ENCODE measurements at places on chromosomes 12 and 14. TPM values are rescaled to one million over a fixed set of nuclear protein-coding genes. Genes with fewer than 3 reads are reported as not detected.

HOTAIR gene
- total RNA-seq: 0.59 TPM

GRCh38 chr14:34671716-34672115, 41.8 kb upstream of the SNX6 start:
- no peak for DNase-seq

DNA sequence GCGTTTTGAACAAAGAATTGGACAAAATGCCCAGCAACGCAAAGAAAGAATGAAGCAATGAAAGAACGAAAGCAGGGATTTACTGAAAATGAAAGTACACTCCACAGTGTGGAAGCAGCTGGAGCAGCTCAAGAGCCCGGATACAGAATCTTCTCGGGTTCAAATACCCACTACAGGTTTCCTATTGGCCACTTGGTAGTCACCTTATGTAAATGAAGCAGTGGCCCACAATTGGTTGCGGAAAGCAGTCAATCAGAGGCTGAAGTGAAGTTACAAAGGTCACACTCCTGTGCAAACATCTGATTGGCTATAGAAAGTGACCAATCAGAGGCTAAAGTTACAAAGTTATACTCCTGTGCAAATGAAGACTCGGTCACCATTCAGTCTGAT, 15.0 kb upstream of the PPP1R13B start:
- no peak for DNase-seq

KRT71 gene
- not detected for total RNA-seq

GRCh38 chr12:54341378-54342300, 16.7 kb downstream of the COPZ1 start:
- DNase-seq: peak; percentile 88

- peak; percentile 97 for DNase-seq
Observed at GRCh38 chr12:69359531-69360347, at the start of gene YEATS4. YEATS4 (plus strand) TSS chr12:69359743; CDS start chr12:69359973, 230 bp downstream.

GRCh38 chr14:101929946-101930345, 34.4 kb upstream of the DYNC1H1 start:
- no peak for DNase-seq

DNA sequence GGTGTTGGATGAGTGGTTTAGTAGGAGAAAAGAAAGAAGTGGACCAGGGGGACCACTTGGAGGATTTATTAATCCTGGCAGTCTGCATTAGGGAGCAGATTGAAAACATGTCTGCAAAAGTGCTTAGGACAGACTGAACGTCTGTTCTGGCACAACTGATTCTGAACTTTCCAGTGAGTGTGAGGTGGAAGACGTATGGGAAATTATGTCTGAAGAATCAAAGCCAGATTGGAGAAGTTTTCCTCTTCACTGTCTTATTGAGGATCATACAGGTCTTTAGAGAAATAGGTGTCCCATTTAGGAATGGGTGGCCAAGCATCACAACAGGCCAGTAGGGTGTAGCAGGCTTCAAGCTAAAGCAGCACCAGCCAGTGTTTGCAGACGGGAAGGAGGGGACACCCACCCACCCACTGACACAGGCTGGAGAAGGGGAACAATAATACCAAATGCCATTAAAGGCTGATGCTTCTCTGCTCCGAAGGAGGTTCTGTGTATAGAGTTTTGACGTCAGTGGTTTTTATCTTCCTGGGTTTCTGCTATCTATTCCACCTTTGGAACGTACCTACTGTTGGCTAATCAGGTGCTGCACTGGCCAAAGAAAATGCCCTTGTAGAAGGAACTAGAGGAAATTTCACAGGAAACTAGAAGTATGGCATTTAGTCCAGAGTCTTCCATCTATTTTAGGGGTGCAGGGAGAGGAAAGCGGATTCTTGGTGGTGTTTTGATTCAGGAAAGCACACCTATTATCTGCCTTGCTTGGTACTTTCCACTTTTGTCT, 1.8 kb downstream of the SRRM4 start:
- DNase-seq: no peak

GRCh38 chr12:132165584-132165983, 21.3 kb downstream of the NOC4L start:
- no peak for DNase-seq

GRCh38 chr14:71071042-71071441, 163.8 kb downstream of the PCNX1 start:
- no peak for DNase-seq

DNA sequence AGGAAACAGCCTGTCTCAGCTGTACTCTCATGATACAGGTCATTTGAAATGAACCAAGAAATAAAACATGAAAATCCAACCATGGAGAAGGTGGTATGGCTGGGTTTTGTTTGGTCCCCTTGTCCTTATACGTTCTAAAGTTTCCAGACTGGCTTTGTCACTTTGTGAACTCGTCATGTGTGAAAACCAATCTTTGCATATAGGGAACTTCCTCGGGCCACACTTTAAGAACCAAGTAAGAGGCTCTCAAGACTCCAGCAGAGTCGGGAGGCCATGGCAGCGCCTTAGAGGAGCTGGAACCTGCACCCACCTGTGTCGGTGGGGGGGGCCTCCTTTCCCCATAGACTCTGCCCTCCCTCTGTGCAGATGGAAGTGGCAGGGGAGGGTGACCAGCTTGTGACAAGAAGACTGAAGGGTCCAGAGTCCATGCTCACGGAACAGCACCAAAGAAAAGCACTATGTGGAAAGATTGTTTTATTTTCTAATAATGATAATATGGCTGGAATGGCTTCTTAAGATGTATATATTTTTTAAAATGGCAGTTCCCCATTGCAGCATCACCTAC, 125.3 kb downstream of the ESRRB start:
- DNase-seq: no peak

GRCh38 chr14:97106609-97107008, 309.4 kb downstream of the VRK1 start:
- no peak for DNase-seq

GRCh38 chr14:99575043-99576023, 28.7 kb downstream of the CCDC85C start:
- DNase-seq: no peak

- DNase-seq: peak; percentile 58
Observed at GRCh38 chr14:42719391-42719790, 1112.7 kb downstream of the LRFN5 start.

DNA sequence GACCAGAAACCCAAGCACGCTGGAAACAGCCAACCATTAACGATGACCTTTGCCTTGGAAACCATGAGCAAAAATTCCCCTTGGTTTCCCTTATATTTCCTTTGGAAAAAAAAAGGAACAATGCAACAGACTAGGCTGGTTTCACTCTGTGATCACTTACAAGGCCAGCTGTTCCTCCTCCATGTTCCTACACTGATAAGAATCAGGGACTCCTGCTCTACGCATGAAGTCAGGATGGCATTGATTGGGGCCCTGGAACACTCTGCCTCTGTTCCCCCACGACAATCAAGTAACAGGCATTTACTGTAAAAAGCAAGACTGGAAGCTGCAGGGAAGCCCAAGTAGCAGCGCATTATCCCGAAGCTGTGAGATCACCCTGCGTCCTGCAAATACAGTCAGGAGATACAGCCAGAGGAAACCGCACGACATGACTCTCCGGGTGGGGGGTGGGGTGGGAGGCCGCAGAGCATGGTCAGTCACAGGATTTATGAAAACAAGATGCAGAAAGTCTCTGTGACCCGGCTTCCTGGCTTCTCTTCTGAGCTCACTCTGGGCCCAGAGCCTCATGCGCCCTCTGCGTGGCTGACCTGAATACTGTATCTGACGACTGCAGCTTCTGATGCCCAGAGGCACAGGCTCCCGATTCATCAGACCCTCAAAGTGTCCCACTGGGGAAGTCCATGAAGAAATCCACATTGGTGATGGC, 31.1 kb downstream of the SSH1 start:
- no peak for DNase-seq

DNA sequence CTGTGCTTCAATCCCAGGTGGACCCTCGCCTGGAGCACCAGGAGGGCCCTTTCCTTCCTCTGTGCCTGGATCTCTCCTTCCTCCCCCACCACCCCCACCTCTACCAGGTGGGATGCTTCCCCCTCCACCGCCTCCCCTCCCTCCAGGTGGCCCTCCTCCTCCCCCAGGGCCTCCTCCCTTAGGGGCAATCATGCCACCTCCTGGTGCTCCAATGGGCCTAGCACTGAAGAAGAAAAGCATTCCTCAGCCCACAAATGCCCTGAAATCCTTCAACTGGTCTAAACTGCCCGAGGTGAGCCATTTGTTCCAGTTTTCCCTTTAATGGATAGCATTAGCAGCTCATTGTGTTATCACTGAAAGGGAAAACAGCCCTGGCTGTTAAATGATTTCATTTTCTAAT, 134.0 kb downstream of the GPR135 start:
- no peak for DNase-seq

DNA sequence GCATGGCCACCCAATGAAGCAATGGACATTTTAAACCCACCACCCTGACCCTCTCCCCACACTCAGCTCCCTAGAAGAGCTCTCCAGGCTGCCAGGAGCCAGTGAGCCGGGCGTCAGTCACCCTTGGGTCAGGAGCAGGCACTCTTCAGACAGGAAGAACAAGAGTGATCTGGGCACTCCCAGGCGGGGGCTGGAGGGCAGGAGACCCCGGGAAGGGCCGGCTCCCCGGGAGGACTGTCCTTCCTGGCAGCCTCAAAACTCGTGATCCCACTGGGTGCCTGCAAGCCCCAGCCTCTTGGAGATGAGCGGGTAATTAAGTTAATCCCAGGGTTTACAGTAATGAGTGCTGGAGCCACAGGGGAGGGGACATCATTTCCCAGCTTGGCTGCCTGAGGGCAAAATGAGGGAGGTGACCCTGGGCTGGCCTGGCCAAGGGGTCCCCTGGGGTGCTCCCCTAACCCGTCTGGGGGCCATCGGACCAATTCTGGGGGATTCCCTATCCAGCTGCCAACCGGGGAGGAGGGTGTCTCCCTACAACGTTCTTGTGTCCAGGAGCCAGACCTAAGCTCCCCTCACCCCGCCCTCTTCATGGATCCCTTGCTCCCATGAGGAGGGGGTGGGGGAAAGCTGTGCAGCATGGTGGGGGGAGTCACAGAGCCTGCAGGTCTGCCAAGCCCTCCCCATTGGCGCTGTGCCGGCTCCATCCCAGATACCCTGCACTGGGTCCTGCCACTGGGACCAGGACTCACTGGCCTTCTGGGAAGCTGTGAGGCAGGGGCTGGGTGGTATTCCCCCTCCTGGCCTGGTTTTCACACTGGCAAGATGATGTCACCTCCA, 59.2 kb downstream of the CCNK start:
- DNase-seq: no peak

- DNase-seq: no peak
Observed at GRCh38 chr12:49716553-49716952, 9.3 kb upstream of the FMNL3 start.

- DNase-seq: no peak
Observed at GRCh38 chr12:82660541-82661325, 26.0 kb upstream of the TMTC2 start.

DNA sequence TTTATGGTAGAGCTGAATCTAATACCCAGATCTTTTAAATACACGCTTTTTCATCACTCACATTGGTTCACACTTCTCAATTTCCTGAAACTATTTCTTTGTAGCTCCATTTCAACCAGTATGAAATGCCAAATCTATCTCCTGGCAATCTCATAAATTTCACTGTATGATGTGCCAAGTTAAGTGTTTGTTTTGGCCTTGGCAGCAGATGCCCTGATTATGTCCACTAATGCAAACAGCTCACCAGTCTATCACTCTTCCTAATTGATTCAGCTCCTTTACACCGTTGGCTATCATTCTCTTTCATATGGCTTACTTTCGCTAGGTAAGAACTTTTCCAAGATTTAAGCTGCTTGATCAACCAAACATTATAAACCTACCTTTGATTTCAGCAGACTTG, 58.6 kb downstream of the ZFC3H1 start:
- DNase-seq: no peak

DNA sequence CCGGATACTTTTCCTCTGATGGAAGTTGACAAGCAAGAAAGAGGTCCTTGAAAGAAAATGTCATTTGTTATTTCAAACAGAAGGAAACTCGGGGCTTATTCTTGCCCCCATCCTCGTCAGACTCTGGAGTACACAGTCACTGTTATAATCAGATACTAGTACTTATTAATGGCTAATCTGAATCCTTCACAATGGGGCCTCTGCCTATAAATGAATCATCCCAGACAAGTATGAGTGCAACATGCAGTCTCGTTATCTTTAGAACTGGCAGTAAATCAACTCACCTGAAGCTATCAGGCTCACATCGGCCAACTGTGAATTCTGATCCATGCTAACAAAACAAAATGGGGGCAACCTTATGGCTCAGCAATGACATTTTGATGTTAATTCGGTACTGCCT, 216.7 kb downstream of the GRIN2B start:
- no peak for DNase-seq

GRCh38 chr14:69363964-69364363, 34.1 kb downstream of the ERH start:
- DNase-seq: no peak
